ENCODE measurements at places on chromosomes 11 and 22.

- no peak for DNase-seq
Observed at GRCh38 chr11:130691581-130691980, 224.7 kb downstream of the SNX19 start.

- no peak for DNase-seq
Observed at GRCh38 chr11:23113887-23114216, 253.6 kb upstream of the CCDC179 start.

GRCh38 chr11:87176044-87176443 is 138.3 kb downstream of the TMEM135 start:
- DNase-seq: no peak

- no peak for DNase-seq
Observed at GRCh38 chr22:30180616-30181015, 65.9 kb downstream of the LIF start.

GRCh38 chr11:117830674-117831351 is 6.3 kb upstream of the FXYD2 start:
- no peak for DNase-seq

- no peak for DNase-seq
Observed at GRCh38 chr11:103903621-103904323, 132.7 kb upstream of the DDI1 start.

GRCh38 chr11:46671958-46672315 is 28.5 kb downstream of the ARHGAP1 start:
- no peak for DNase-seq

DNA sequence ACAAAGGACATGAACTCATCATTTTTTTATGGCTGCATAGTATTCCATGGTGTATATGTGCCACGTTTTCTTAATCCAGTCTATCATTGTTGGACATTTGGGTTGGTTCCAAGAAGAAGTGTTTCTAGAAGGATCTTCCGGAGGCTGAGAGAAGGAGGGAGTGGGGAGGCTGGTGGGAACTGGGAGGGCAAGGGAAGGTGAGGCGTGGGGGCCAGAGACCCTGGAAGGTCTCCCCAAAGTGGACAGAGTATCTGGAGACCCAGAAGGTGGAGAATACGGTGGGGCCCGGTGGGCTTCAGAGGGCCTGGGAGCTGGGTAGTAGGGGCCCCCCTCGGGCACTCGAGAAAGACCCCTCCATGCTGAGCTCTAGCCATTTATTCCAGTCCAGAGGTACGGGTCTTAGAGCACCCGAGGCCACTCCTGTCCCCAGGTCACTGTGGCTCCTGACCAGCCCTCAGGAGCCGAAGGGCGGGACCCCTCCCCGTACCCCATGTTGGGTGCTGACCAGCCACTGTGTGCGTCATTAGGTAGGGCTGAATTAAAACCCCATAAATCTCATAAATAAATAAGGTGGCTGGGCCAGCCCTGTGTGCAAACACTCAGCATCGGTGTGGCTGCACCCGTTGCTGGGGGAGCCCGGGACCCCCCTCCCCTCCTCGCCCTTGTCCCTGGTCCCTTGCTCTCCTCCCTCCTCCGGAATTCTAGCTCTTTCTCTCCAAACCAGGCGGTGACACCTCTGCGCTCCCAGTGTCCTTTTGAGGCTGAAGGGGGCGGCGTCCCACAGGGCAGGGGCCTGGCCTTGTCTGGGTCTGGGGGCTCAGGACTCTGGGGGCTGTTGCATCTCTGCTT is 38.8 kb upstream of the MUC5AC start:
- no peak for DNase-seq

- no peak for DNase-seq
Observed at GRCh38 chr11:32310214-32310601, 125.1 kb downstream of the WT1 start.

DNA sequence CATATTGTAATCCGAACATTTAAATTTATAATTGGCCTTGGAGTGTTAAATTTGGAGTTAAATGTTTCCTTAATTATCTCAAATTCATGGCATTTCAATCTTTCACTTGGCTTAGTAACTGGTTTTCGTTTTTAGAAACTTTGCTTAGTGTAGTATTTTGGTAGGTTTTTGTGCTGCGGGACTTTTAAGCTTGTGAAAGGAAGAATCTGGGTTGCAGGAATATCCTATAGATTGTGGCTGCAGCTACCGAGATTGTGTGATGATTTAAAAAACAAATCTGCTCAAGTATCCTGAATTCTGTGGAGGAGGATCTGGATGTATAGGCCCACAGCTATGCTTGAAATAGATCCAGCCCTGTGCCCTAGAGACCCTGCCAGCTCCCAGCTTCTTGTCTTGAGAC is 27.1 kb downstream of the OSBP2 start:
- no peak for DNase-seq

DNA sequence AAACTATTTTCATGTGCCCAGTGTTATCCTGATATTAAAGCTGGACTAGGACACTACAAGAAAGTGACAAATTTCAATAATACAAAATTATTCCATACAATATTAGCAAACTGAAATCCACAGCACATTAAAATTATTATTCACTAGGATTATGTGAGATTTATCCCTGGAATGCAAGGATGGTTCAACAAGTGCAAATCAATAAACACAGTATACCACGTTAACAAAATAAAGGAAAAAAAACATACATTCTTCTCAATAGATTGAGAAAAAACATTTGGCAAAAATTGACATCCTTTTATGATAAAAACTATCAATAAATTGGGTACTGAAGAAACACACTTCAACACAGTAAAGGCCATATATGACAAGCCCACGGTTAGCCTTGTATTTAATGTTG is 1758.2 kb upstream of the RAG2 start:
- no peak for DNase-seq
